ENCODE measurements at places on chromosomes 4 and X.

- DNase-seq = no peak
These were observed 773 bp upstream of the ZNF827 start for GRCh38 chr4:145939441-145939750.

- DNase-seq = no peak
These were observed 10.2 kb downstream of the ARAF start for GRCh38 chrX:47571215-47571614.

- DNase-seq = no peak
These were observed 87.7 kb upstream of the WWC2 start for GRCh38 chr4:183011213-183011907.

GRCh38 chrX:120145295-120145925, 13.0 kb upstream of the RHOXF2 start:
- no peak for DNase-seq

DNA sequence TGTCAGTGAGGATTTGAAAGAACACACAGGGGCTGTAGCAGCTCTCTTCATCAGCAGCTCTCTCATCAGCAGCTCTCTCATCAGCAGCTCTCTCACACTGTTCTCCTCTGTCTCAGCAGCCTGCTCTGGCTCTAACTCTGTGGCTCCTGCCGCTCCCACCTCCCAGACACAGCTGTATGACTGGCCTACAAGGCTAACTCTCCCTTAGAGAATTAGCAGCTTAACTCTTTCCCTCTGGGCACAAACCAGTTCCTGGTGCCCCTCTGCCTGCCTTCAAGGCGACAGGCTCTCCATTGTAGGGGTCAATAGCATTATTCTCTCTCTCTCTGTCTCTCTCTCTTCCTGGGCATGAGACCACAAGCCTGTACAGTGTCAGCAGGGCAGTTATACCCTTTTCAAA, 385.6 kb upstream of the PCDH10 start:
- no peak for DNase-seq

GRCh38 chr4:139557556-139558110, 1.6 kb upstream of the SETD7 start:
- no peak for DNase-seq

GRCh38 chr4:38180456-38180855, 220.3 kb downstream of the PTTG2 start:
- DNase-seq = no peak

- no peak for DNase-seq
These were observed 368.5 kb upstream of the MAD2L1 start for GRCh38 chr4:120435179-120435578.

DNA sequence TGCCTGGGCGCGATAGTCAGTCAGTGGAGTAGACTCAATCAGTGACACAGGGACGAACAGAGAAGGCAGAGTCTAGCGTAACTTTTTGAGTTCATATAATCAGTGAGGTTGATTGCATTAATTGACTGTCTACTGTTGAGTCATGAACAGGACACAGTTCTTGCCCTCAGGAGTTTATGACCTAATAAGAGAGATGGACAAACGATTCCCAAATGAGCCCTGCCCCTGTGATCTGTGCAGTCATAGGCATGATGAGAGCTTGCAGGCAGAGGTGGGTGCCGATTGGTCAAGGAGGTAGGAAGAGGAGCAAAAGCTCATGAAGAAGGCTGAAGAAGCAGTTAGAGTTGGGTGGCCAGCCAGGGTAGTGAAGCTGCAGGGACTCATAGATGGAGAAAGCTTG, 57.1 kb downstream of the ADD1 start:
- no peak for DNase-seq

DNA sequence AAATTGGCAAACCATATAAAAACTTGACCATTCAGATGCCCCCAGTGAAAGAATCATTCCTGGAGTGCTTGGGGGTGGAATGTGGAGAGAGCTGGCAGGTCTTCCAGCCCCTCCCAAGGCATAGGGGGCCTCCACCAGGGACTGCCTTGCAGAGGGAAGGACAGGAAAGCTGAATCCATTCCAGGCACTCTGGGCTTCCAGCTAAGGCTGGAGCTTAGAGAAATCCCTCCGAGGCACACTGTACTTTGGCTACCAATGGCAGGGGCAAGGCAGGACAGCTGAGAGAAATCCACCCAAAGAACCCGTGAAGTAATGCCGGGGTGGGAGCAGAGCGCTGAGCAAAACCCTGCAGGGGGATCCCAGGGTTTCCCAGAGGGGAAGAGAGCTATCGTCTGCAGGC, 4.0 kb downstream of the CENPU start:
- no peak for DNase-seq

DNA sequence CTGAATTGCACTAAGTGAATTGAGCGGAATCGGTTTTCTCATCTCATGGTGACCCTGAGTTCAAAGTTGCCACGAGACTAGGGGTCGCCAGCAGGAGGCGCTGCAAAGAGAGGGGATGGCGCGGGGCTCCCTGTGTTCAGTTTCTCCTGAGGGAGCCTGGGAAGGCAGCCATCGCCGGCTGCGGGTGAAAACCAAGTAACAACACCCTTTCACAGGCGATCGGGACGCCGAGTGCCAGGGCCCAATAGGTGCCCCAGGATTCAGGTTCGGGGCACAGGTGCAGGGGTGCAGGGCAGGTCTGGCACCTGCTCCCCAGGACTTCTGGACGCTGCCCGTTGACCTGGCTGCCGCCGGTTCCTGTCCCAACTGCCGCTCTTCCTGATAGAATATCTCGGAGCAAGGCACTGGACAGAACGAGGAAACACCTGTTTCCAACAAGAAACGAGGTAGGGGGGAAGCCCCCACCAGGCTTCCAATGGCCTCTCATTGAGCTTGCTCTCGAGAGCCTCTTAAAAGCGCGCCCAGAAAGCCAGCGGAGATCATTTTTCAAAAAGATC, 1.1 kb upstream of the FGF16 start:
- DNase-seq = no peak

GRCh38 chrX:74248889-74249288, 55.1 kb upstream of the ZCCHC13 start:
- DNase-seq = no peak

DNA sequence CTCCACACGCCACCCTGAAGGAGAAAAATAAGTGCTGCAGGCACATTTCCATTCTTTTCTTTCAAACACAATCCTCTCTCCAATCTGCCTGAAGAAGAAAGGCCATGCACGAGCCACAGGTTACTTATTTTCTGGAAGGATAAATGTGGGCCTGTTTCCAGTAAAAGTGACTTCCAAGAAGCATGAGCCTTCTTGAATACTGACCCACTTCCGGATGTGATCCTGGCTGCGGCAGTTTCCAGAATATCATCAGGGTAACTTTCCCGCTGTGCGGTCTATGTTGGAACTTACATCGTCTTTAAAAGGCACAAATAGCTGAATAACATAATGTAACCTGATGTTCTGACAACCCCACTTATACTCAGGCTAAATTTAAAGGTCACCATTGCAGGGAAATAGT, 66.3 kb upstream of the TAPT1 start:
- no peak for DNase-seq

DNA sequence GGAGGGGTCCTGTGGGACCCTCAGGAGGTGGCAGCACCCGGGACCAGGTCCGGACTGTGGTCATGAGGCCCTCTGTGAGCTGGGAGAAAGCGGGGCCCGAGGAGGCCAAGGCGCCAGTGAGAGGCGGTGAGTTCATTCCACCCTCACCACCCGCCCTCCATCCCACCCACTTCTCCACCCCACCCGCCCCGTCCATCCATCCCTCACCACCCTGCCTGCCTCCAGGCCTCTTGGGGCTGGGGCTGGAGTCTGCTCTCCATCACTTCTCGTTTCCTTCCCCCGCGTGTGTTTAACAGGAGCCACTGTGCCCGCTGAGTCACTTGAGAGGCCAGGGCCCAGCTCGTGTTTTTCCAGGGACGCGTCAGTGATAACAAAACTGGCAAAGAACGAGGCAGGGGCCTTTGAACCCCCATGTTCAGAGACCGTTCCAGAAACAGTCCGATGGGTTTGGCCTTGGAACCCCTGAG, 6.2 kb downstream of the SH3TC1 start:
- DNase-seq = no peak

GRCh38 chrX:1427756-1428155, 25.0 kb downstream of the ASMTL start:
- DNase-seq = no peak

DNA sequence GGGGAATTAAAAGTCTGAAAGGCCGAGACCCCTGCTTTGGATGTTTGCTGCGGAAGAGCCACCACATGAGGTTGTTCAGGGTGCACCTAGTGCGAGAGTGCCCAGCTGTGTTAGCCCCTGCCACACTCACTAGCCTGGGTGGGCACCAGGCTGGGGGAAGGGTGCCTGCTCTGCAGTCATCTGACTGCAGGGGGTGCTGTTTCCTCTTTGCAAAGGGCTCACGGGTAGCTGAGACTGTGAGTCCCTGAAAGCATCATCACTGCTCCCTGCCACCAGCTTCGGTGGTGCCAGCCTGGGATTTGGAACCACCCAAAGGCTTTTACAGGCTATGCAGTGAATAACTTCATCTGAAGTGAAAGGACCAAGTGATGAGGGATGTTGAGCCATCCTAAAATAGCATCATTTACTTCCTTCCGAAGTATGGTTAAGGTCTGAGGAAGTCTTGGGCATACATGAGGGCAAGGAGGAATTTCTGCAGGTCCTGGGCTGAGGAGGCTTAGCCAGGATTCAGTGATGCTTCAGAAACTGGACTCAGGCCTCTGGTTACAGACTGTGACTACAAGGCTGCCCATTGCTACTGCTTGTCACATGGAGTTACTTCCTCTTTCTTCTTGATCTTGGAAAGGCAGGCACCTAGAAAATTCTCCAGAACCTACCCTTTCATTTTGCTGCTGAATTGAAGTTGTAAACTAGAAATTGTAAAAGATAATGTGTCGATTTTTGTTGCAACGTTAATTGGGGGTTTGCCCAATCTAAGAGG, 293.2 kb upstream of the PRPS2 start:
- DNase-seq = no peak

DNA sequence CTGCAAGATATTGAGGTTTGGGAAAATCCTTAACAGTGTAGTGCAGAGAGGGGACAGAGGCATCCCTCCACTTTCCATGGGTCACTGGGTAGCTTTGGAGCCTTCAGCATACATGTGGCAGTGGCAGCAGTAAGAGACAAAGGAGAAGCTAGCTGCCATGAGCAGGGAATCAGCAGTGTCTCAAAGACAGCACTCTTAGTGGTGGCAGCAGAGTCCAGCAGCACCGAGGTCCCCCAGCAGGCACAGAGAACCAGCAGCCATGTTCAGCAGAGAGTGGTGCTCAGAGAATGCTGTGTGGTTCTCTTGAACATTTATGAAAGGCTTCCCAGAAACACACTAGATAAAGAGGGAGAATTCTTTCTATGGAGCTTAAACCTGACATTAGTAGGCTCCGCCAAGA, 308.5 kb downstream of the CENPC start:
- no peak for DNase-seq

DNA sequence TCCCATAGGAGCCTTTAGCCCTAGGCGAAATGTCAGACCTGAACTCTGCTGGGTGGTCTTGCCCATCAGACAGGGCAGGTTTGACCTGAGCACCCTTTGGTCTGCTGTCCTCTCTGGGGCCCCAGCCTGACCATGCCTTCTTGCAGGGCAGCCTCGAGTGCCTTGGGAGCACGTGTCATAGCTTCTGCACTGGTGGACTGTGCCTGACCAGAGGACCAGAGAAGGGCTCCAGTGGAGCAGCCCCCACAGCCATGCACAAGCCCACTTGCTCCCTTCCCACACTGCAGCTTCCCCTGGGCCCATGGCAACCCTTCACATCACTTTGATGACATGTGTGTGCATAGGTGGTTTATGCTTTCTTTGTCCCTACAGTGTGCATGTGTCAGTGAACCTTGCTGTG, 394.0 kb downstream of the TEX13C start:
- no peak for DNase-seq

DNA sequence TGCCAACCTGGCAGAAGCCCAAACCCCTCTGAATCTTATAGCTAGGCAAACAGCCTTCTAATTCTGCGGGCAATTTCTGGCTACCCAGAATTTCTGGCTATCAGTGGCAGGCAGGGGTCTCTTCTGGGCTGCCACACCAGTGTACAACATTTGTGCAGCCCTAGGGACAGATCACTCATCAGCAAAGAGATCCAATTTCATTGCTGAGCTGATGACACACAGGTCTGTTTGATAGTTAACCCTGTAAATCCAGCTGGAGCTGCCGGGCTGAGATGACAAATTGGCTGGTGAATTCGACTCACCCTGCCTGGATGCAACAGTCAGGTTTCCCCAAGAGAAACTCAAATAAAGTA, 2.4 kb downstream of the MID1 start:
- no peak for DNase-seq

DNA sequence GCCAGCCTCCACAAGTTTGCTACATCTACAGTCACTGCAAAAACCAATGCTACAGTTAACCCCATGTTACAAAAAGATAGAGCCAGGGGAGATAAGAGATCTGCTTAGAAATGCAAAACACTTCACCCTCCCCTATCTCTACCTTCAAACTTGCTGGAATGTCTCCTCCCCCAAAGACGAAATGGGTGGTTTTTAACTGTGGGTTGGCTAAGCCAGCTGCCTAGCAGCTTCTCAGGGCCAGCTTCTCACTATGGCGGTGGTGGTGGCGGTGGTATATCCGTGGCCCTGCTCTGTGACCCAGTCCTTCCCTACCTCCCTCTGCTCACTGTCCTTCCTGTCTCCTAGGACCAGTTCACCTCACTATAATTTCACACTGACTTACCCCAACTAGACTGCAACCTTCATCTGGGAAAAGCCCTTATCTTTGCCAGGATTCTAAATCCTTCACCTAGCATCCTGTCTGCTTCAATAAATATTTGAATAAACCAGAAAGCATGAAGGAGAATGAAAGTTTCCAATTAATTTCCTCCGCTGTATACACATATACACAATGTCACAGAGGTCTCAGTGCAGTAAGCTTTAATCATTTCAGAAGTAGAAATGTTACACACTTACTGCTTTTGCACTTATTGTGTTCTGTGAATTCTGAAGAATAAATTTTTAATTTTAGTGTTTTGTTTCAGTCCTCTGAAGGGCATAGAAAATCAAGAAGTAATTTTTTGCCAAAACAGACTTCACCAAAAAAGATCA, 46.3 kb downstream of the SH3KBP1 start:
- DNase-seq = no peak

DNA sequence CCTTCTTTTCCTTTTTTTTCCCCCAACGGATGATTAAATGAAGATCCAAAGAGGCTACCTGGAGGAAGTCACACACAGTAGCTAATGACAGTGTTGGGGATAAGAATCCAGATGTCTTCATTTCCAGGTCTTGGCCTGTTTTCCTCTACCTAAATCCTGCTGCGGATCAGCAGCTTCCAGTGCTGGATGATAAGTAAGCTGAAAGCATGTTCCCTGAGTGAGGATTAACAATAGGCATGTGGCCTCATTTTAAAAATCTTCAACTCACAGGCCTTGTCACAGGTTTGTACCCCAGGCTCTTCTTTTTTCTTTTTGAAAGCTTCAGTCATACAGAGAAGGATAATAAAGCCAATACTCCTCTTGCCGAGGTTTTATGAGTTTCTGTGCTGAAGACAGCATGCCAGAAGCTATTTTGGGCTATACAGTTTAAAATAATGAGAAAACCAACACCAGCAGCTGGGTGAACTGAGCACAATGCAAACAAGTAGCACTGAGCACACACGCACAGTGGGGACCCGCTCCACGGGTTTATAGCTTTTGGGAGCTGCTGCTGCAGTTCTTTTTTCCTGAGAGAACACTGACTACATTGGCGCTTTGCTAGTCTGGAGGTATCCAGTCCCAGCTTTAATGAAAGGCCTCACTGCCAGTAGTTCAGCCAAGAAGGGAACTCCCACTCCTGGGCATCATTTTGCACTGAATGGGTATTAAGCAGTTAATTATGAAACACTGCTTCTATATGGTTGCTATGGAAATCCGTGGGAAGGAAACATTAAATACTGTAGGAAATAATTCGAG, 184.2 kb upstream of the CTSO start:
- DNase-seq = no peak

All from stimulated activated CD4-positive, alpha-beta T cell treated with anti-CD3 and anti-CD28 coated beads, Interleukin-15, amount 100 ng/mL, for 48 hours (primary cell).